ENCODE measurements at places on chromosomes 2 and 18. TPM values are rescaled to one million over a fixed set of nuclear protein-coding genes. Genes with fewer than 3 reads are reported as not detected.

Gene ALK
- total RNA-seq = 0.69 TPM

Gene HSPD1
- 277 TPM for total RNA-seq

Gene SCN1A
- 0.36 TPM for total RNA-seq

Gene CYP26B1
- total RNA-seq = not detected

Gene PSD4
- total RNA-seq = 2.8 TPM

Gene FEV
- total RNA-seq = not detected

Gene TXNDC2
- total RNA-seq = not detected

Gene MAPK4
- total RNA-seq = 16.5 TPM

Gene LRATD1
- not detected for total RNA-seq

Gene GPD2
- total RNA-seq = 165 TPM

Gene RESP18
- not detected for total RNA-seq

Gene CXCR4
- total RNA-seq = not detected

Gene IL1B
- total RNA-seq = not detected

Gene UCN
- total RNA-seq = 0.67 TPM

Gene UGT1A4
- total RNA-seq = not detected

Gene EIF2AK3
- total RNA-seq = 28.4 TPM

Gene CCDC74A
- total RNA-seq = 4.8 TPM

Gene ACADL
- total RNA-seq = not detected

Gene ADRA2B
- not detected for total RNA-seq

Gene C2orf92
- total RNA-seq = 2.1 TPM

Gene AKAIN1
- not detected for total RNA-seq

Gene COL4A4
- not detected for total RNA-seq

Gene ADCY3
- total RNA-seq = 42.9 TPM

Gene CPO
- 0.34 TPM for total RNA-seq

Gene FABP1
- total RNA-seq = not detected

Gene AQP12B
- total RNA-seq = not detected

Gene XIRP2
- not detected for total RNA-seq

Gene APCDD1
- 3.7 TPM for total RNA-seq

Gene ZAP70
- not detected for total RNA-seq
